ENCODE measurements at places on chromosomes 12 and 14. TPM values are rescaled to one million over a fixed set of nuclear protein-coding genes. Genes with fewer than 3 reads are reported as not detected.

Gene LAG3
- total RNA-seq = 1.4 TPM

Gene POTEG
- total RNA-seq = not detected

Gene GLI1
- 2.9 TPM for total RNA-seq

Gene TSPAN8
- total RNA-seq = 33.6 TPM

Gene PIANP
- total RNA-seq = not detected

Gene POTEM
- not detected for total RNA-seq

Gene NAV3
- 18.5 TPM for total RNA-seq

Gene PRB2
- not detected for total RNA-seq

Gene RERG
- 8.0 TPM for total RNA-seq

Gene KIF26A
- 3.3 TPM for total RNA-seq

Gene SYCP3
- 0.24 TPM for total RNA-seq

Gene PTPRR
- not detected for total RNA-seq

Gene EXOC5
- total RNA-seq = 29.6 TPM

Gene EPS8
- 31.6 TPM for total RNA-seq

Gene SERPINA1
- 7.2 TPM for total RNA-seq

Gene SLC17A8
- not detected for total RNA-seq

Gene SMIM41
- total RNA-seq = 0.51 TPM

Gene STXBP6
- total RNA-seq = 51.8 TPM

Gene KRT78
- total RNA-seq = 77.2 TPM

Gene KRT72
- 19.2 TPM for total RNA-seq

Gene OLR1
- not detected for total RNA-seq

Gene GYS2
- 0.32 TPM for total RNA-seq

Gene SLC8A3
- not detected for total RNA-seq

Gene ACSM4
- total RNA-seq = not detected

Gene TMPRSS12
- not detected for total RNA-seq

Gene SMCO2
- 1.3 TPM for total RNA-seq

Gene PTPN6
- 36.8 TPM for total RNA-seq

Gene SLC6A12
- 6.0 TPM for total RNA-seq

Gene KIF21A
- total RNA-seq = 55.0 TPM

Gene NR1H4
- total RNA-seq = not detected

Gene ETFBKMT
- total RNA-seq = 4.0 TPM

Gene MAP1LC3B2
- 13.9 TPM for total RNA-seq

Gene SFSWAP
- total RNA-seq = 107 TPM

Gene SH2B3
- total RNA-seq = 4.4 TPM

Gene VWF
- 86.6 TPM for total RNA-seq

Gene EML5
- 3.3 TPM for total RNA-seq

Gene ZNF84
- total RNA-seq = 41.9 TPM

Gene DACT1
- 2.2 TPM for total RNA-seq

Gene SERPINA12
- 280 TPM for total RNA-seq

Gene KRT73
- 24.7 TPM for total RNA-seq

Gene RGS6
- total RNA-seq = 0.08 TPM

Gene AKAP5
- 0.08 TPM for total RNA-seq

Gene CCDC38
- 0.29 TPM for total RNA-seq

Gene PPP1R3E
- 29.9 TPM for total RNA-seq

Gene KCNMB4
- 4.9 TPM for total RNA-seq

Gene HCAR1
- 0.89 TPM for total RNA-seq

Gene BIN2
- 0.68 TPM for total RNA-seq

Gene CLEC7A
- 4.3 TPM for total RNA-seq

Gene SLC35F4
- total RNA-seq = not detected

Gene WNT5B
- total RNA-seq = 7.3 TPM

Gene OR4N2
- total RNA-seq = not detected

Gene DAO
- not detected for total RNA-seq

Gene OR4K14
- not detected for total RNA-seq

All from suprapubic skin (tissue), 4 donors.